Activated CD8-positive, alpha-beta T cell treated with anti-CD3 and anti-CD28 coated beads, Interleukin-2, amount 10 ng/mL, durations not matched to agents 7 days and 5 days (primary cell): ENCODE measurements at places on chromosomes 6 and 20. TPM values are rescaled to one million over a fixed set of nuclear protein-coding genes. Genes with fewer than 3 reads are reported as not detected.
A peak's percentile ranks its signal among the peaks of the same experiment; 100 is the strongest.

The KHDRBS2 gene
- not detected for total RNA-seq

The CD83 gene
- total RNA-seq = 10.1 TPM

DNA sequence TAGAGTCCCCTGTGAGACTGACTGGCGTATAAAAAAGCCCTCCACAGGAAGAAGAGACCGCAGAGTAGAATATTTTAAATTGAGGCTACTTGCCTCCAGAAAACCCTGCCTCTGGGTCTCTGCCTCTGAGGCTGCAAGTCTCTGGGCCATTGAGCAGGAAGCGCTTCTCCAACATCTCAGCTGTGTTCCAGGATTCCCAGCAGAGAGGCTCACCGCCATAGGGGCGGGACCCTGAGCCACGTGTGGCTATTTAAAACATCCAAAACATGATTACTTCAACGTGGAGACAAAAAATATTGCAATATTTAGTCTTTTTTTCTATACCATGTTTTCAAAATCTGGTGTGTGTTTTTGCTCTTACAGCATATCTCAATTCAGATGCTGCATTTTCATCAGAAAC is 59.4 kb downstream of the GNAS-AS1 start:
- no peak for DNase-seq

DNA sequence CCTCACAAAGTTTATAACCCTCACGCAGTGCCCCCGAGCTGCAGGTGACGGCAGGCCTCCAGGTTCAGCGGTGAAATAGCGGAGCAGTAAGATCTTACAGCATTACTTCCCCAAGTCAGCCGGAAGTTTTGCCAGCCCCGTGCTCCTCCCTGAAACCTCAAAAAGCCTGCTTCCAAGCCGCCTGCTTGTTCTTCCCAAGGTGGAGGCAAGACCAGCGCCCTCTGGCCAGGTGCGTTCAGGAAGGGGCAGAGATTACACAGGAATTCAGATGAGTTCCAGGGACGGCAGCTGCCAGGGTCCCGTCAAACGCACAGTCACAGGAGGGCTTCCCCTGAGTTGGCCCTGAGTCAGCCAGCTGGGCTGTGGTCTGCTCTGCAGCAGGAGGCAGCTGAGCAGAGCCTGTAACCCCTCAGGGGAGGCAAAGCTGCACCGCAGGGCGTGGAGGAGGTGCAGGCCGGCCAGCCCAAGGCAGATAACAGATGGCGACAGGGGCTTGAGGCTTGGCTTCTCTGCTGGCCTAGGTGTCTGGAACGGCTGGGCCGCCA is 124.1 kb upstream of the RPS6KA2 start:
- DNase-seq = no peak

DNA sequence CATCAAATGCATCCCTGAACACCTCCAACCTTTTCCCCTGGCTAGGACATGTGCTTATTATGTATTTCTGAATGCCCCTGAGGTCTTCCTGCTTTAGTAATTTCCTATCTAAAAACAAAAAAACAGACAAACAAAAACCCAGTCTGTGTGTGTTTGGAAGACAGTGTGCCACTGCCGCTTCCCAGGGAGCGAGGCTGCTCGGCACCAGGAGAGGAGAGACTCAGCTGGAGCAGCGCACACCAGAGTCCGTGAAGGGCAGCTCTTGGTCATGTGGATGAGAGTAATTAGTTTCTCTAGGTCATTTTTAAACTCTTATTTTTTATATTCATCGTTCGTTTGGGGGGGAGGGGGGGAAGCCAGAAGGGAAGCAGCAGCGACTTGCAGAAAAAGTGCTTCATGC is 10.0 kb upstream of the ANKRD60 start:
- DNase-seq = no peak

The HTR1B gene
- not detected for total RNA-seq

The OR2B6 gene
- total RNA-seq = not detected

The SOX18 gene
- 0.13 TPM for total RNA-seq

GRCh38 chr6:21200134-21200870 is 393.2 kb upstream of the SOX4 start:
- no peak for DNase-seq

DNA sequence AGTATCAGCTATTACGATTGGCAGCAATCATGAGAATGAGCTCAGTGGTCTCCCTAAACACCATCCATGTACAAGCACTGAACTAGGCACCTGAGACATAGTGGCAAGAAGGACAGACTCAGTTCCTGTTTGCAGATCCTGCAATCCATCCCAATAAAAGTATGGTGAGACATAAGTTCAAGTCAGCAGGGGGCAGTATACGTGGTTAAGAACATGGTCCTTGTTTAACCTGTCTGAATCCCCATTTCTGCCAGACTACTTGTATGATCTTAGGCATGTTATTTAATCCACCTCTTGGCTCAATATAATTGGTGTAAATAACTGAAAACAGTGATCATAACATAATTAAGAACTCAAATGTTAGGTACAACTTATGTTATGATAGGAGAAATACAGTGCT is 33.2 kb upstream of the PNISR start:
- peak; percentile 29 for DNase-seq

The COL9A3 gene
- total RNA-seq = not detected

DNA sequence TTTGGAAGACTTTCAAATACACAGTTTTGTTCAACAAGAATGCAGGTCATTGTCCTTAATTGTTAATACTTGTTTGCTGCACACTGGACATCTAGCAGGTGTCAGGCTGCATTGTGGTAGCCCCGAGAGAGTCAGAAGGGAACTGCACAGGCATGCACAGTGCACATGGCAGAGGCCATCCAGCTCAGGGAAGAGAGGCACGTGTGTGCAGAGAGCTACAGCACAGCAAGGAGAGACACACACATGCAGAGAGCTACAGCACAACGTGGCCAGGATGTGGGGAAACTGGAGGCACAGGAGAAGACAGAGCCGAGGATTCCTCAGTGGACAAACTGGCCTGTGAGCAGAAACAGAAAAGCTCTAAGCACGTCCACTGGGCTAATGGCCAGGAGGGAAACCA is 272.0 kb downstream of the SMOC2 start:
- no peak for DNase-seq

GRCh38 chr6:43570876-43571441 is 4.9 kb downstream of the XPO5 start:
- no peak for DNase-seq

- DNase-seq = no peak
Observed at GRCh38 chr20:51444467-51444866, 98.1 kb downstream of the NFATC2 start.

GRCh38 chr6:13488015-13488895 is 855 bp upstream of the GFOD1 start:
- DNase-seq = peak; percentile 50

GRCh38 chr6:36050305-36050704 is 22.7 kb downstream of the MAPK14 start:
- DNase-seq = no peak

The MATN4 gene
- 0.39 TPM for total RNA-seq

DNA sequence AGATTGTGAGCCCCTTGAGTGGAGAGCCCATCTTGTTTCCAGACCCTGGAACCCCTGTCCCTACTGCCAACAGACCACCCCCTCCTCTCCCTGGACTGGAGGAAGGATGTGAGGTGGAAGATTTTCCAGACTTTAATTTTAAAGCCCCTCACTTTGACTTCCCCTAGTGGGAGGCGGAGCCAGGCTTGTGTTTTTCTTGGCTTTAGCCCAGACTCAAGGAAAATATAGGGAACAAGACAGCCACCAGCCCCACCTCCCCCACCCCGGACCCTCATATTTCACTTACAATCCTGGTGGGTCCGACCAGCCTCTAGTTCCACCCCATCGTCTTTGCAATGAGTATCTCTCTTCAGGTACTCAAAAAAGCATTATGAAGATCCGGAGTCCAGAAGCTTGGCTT is 40.8 kb downstream of the NCR2 start:
- DNase-seq = no peak

- no peak for DNase-seq
Observed at GRCh38 chr20:9031991-9032390, 36.9 kb upstream of the PLCB4 start.

The PRSS35 gene
- not detected for total RNA-seq

- no peak for DNase-seq
Observed at GRCh38 chr6:6409397-6410030, 89.1 kb upstream of the F13A1 start.

- no peak for DNase-seq
Observed at GRCh38 chr6:44034931-44035345, 92.3 kb downstream of the MRPL14 start.

DNA sequence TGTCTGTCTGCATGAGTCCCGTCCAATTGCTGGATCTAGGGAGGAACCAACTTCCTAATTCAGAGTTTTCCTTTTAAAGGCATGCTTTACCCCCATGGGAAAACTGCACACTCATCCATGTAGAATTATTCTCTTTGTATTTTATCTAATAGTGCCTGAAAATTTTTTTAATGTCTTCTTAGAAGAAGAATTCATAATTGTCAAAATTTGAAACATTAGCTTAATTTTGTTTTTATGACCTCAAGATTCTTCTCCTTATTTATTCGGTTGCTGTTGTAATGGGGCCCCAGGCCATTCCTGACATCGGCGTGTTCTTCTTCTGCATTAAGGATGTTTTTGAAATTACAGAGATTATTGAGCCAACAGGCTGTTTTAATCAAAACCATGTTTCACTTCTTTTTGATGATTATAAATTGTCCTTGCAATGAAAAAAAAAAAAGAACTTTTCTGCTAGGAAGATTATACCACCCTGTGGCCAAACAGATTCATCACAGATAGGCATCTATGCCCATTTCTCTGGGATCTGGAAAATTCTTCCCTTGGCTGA is 100.3 kb downstream of the ZNF217 start:
- DNase-seq = no peak

- no peak for DNase-seq
Observed at GRCh38 chr6:22770054-22770453, 200.7 kb downstream of the HDGFL1 start.

GRCh38 chr6:67362976-67363375 is 1272.1 kb upstream of the ADGRB3 start:
- DNase-seq = no peak

- DNase-seq = no peak
Observed at GRCh38 chr6:78231002-78231401, 578.2 kb downstream of the MEI4 start.

- no peak for DNase-seq
Observed at GRCh38 chr6:19135706-19136105, 701.5 kb upstream of the ID4 start.

- DNase-seq = no peak
Observed at GRCh38 chr6:12749531-12750379, 33.2 kb downstream of the PHACTR1 start.

GRCh38 chr6:164072240-164072666 is 657.7 kb downstream of the QKI start:
- no peak for DNase-seq

The ZNF831 gene
- 9.2 TPM for total RNA-seq

DNA sequence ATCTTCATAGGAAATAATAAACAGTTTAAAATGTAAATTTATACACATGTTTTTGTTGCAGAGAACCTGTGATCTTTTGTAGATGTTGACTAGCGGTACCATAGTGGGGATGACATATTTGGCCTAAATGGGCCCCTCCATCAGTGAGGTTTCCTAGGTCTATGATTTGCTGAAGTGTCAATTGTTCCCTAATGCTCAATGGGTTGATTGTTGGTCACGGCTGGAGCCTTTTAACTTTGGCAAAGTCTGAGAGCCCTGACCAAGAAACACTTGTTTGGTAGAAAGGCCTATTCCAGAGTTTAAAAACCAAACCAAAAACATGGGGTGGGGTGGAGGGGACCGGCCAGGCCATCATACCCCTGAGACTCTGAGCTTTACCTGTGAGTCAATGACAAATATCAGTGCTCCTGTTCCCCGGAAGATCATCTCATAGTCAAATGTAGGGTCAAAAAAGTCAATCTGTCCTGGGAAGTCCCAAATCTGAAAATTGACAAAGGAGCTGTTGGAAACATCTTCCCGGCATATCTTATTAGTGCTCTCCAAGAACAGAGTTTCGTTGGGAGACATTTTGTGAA is 25.1 kb downstream of the RRAGD start:
- DNase-seq = no peak

The ACSS1 gene
- 42.5 TPM for total RNA-seq

- no peak for DNase-seq
Observed at GRCh38 chr20:44759595-44759994, 13.9 kb downstream of the KCNK15 start.

The SIRPD gene
- not detected for total RNA-seq

The OOEP gene
- total RNA-seq = 0.87 TPM

The FRK gene
- 0.03 TPM for total RNA-seq

DNA sequence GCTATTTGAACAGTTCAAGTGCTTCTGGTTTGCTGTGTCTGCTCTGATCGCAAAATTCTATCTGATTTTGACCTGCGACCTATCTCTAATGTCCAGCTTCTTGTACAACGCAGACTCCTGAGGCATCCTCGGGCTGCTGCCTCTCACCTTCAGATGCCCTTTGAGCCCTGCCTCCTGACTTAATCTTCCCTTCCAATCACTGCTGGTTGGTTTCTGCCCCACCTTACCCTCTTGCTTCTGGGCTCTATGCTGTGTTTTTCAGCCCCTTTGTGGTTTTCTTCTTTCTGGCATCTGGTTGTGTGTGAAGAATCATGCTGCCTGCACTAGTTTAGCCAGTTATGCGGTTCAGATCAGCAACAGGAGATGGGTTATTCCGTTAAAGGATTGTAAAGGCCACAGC is 131.2 kb upstream of the THEMIS start:
- no peak for DNase-seq

GRCh38 chr6:134223796-134224420 is 94.0 kb downstream of the SGK1 start:
- DNase-seq = no peak

DNA sequence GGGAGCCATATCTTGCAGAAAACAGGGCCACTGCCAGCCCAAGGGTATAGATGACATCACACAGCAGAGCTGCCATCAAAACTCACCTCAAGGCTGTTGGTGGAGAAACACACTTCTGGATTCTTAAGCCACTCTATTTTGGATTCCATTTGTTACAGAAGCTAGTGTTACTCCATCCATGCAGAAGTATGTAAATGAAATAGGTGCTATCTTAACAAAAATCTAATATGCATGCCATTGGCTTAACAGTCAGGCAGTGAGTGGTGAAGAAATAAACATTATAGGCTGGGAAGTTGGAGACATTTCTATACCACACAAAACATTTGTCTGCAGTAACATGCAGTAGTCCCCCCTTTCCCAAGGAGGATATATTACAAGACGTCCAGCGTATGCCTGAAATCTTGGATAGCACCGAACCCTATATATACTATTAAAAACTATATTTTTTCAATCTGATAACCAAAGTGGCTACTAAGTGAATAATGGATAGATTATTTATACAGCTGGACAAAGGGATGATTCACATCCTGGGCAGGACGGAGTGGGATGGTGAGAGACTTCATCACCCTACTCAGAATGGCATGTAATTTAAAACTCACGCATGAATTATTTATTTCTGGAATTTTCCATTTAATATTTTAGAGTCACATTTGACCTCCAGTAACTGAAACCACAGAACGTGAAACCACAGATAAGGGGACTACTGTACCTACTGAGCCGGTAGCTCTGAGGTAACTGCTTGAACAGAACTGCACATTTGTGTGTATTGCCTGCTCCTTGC is 160.0 kb upstream of the PLN start:
- DNase-seq = no peak

The LY6G5B gene
- total RNA-seq = 23.2 TPM

GRCh38 chr6:163538331-163538730 is 123.8 kb downstream of the QKI start:
- no peak for DNase-seq

- DNase-seq = peak; percentile 74
Observed at GRCh38 chr6:28896505-28897368, 27.0 kb downstream of the TRIM27 start.
